ENCODE measurements at places on chromosomes 12 and 14.

DNA sequence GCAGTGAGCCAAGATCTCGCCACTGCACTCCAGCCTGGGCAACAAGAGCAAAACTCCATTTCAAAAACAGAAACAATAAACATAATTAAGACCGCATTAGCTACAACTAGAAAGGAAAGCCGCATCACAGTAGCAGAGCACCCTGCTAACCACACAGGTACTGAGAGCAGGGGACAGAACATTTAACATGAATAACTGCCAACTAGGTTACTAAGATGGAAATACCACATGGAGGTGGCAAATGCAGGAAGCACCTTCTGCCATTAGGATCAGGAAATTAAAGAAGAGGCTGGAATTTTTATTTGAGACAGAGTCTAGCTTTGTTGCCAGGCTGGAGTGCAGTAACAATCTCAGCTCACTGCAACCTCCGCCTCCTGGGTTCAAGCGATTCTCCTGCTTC lies 41.9 kb downstream of the CDC42BPB start:
- DNase-seq, result no peak

DNA sequence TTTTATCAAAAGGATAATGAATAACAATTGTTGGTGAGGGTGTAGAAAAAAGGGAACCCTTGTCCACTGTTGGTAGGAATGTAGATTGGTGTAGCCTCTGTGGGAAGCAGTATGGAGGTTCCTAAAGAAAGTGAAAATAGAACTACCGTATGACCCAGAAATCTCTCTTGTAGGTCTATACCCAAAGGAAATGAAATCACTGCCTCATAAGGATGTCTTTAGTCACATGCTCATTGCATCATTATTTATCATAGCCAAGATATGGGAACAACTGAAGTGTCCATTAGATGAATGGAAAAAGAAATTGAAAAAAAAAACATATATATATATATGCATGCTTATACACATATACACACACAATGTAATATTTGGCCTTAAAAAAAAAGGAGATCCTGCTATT lies 158.8 kb upstream of the NPAS3 start:
- no peak for DNase-seq

GRCh38 chr14:28141662-28142061 lies 624.9 kb upstream of the FOXG1 start:
- DNase-seq, result no peak

DNA sequence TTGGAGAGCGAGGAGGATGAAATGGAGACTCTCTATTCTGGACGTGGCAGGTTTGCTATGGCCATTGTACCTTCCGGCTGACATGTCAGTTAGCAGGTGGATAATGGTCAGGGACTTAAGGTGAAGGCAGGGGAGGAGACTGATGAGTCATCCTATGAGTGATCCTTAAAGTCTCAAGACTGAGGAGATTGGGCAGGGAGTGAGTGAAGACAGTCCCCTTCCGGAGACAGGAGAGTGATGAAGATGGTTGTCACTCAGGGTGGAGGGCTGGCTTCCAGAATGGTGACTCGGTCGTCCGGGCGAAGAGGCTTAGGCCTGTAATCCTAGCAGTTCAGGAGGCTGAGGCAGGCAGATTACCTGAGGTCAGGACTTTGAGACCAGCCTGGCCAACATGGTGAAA lies 49.8 kb upstream of the CCDC63 start:
- DNase-seq, result peak; percentile 21

DNA sequence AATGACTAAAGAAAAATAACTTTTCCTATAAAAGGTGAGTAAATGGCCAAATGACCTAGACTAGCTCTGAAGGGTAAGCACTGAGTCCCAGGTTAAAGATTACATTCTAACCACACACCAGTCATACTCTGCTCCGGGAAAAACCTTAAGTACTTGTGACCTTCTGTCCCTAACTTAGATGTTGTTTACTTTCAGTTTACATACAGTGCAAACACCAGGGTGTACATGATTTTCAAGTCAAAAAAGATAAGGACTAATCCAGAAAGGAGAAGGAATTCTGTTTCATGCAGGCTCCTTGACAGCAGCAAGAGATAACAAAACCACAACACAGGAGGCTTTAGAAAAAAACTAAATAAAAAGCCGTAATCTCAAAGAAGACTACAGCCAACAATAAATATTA lies 174.2 kb downstream of the PPM1H start:
- DNase-seq, result no peak

DNA sequence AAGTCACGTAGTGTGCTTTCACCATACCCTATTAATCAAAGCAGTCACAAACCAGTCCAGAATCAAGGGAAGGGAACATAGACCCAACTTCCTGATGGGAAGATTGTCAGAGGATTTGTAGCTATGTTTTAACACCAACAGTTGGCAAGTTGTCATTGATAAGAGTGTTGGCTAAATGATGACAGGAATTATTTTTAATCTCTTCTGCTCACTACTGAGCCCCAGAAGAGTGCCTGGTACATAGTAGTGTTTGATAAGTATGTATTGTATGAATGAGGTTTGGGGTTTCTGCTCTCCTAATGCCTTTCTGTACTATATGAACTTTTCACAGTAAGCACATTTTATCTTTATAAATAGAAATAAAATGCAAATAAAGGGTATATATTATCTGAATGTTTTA lies 14.7 kb downstream of the HCFC2 start:
- DNase-seq, result no peak

DNA sequence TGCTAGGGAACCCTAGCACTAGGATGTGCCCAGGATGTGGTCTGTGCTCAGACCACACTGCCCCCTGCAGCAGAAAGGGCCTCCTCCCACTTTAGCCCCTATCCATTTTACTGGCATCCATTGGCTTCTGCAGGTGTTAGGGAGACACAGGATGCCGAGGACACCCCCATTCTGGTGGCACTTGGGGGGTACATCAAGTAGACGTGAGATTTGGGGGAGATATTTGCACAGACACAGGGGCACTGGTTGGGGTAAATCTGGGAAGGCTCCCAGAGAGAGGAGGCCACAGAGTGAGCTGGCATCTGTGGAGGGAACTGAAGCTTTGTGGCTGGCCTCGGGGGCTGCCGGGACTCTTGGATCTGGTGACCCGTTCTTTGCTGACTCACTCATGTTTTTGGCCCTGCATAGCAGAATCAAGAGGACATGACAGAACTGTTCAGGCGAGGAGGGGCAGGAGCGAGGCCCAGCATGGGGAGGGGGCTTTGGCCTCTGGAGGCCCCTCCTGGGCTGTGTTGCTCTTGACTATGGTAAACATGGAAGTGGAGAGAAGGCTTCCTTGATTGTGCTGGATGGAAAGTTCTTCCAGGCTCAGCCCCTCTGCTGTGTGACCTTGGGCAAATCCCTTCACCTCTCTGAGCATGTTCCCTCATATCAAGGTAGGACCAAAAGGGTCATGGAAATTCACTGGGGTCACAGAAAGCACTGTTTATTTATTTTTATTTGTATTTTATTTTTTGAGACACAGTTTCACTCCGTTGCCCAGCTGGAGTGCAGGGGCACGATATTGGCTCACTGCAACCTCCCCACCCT lies 1.8 kb downstream of the PLBD2 start:
- no peak for DNase-seq

DNA sequence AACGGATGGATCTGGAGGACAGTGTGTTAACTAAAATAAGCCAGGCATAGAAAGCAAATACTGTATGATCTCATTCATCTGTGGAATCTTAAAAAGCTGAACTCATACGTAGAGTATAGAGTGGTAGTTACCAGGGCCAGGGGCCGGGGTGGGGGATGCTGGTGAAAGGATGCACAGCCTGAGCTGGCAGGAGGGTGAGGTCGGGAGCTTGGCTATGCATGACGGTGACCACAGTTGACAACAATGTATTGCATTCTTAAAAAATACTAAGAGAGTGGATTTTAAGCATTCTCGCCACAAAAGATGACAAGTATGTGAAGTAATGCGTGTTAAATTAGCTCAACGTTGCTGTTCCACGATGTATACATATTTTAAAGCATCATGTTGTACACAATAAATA lies 351.3 kb downstream of the TMEM121 start:
- no peak for DNase-seq

DNA sequence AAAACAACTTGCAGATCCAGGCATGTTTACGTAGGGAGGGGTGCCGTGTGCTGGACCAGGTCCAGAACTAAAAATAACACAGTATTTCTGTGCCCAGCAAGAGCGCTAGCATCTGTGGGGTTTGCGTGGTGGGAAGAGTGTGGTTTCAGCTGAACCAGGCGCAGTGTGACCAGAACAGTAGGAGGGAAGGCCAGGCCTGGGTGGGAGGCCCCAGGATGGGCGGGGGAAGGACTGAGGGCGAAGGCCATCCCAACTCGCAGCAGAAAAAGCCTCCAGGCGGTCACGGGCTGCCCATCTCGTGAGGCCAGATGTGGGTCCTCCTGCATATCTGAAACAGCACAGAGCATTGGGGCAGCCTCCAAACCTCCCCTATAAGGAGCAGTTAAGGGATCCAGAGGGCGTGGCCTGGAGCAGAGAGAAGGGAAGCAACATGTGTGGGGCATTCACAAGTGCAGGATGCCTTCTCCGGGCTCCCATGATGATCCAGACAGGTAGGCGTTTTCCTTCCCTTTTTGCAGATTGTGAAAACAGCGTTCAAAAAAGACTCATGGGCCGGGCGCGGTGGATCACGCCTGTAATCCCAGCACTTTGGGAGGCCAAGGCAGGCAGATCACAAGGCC lies 17.8 kb upstream of the CD9 start:
- peak; percentile 58 for DNase-seq

- DNase-seq, result no peak
Observed at GRCh38 chr12:62190689-62191490, 69.3 kb upstream of the USP15 start.

- DNase-seq, result no peak
Observed at GRCh38 chr12:107631715-107632114, 53.9 kb upstream of the PWP1 start.

All from urothelium cell line (cell line).